ENCODE measurements at places on chromosomes 2 and 18.

GRCh38 chr2:233495503-233496496, 70.8 kb downstream of the USP40 start:
- no peak for DNase-seq

- no peak for DNase-seq
Observed at GRCh38 chr18:51275712-51276476, 78.4 kb upstream of the MEX3C start.

DNA sequence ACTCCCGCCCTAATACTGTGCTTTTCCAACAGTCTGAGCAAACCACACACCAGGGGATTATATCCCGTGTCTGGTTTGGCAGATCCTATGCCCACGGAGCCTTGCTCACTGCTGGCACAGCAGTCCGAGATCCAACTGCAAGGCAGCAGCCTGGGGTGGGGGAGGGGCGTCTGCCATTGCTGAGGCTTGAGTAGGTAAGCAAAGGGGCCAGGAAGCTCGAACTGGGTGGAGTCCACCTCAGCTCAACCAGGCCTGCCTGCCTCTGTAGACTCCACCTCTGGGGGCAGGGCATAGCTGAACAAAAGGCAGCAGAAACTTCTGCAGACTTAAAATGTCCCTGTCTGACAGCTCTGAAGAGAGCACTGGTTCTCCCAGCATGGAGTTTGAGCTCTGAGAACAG, 44.2 kb downstream of the LNPK start:
- no peak for DNase-seq

GRCh38 chr2:219689676-219690628, 62.5 kb downstream of the SLC4A3 start:
- peak; percentile 46 for DNase-seq

DNA sequence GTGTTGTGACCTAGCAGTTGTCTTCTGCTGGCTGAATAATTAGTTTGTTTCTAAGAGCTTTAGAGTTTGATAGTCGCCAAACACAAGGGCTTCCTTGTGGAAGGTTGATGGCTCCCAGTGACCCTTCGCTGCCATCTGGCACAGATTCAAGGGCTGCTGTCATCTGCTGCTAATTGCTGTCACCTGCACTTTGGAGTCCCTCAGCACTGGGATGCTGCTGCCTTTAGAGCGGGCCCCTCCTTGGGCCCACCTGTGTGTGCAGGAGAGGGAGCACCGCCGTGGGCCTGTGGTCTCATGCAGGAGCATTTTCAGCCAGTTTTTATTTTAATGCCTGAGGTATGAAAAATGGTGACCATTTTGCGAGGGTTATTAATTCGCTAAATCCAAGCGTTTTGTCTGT, 154.0 kb upstream of the NFATC1 start:
- peak; percentile 55 for DNase-seq

- DNase-seq: no peak
Observed at GRCh38 chr2:235024191-235024860, 72.5 kb downstream of the SH3BP4 start.

DNA sequence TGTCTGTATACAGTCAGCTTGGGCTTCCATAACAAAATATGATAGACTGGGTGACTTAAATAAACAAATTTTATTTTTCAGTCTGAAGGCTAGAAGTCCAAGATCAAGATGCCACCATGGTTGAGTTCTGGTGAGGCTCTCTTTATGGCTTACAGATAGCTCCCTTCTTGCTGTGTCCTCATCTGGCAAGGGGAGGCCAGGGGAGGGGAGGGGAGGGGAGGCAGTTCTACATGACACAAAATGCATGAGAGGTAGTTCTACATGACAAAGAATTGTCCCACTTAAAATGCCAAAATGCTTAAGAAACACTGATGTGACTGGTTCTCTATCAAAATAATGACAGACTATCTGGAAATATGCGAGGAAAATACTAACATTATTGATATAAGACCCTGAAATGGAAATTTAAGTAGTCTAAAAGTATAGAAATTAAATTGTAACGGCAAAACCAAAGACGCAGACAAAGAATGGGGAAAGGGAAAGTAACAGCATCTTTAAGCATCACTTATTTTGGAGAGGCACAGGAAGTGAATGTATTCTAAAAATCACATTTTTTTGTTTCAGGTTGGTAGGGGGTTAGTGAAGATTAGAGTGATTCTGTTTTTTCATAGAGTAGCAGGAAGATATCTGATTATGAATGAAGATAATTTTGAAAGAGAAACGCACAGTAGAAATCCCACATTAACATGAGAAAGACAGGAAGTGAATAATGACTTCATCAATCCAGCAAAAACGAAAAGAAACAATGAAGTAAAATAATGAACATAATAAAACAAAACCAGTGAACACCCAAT, 131.4 kb downstream of the STRN start:
- DNase-seq: no peak

GRCh38 chr2:189502714-189503113, 61.4 kb downstream of the WDR75 start:
- DNase-seq: no peak

GRCh38 chr2:162308747-162309503, 9.6 kb downstream of the IFIH1 start:
- no peak for DNase-seq

- DNase-seq: no peak
Observed at GRCh38 chr2:171271971-171272436, 111.3 kb upstream of the TLK1 start.

- DNase-seq: no peak
Observed at GRCh38 chr18:7946734-7947377, 379.7 kb downstream of the PTPRM start.

GRCh38 chr2:128594953-128595677, 276.4 kb upstream of the HS6ST1 start:
- peak; percentile 94 for DNase-seq

DNA sequence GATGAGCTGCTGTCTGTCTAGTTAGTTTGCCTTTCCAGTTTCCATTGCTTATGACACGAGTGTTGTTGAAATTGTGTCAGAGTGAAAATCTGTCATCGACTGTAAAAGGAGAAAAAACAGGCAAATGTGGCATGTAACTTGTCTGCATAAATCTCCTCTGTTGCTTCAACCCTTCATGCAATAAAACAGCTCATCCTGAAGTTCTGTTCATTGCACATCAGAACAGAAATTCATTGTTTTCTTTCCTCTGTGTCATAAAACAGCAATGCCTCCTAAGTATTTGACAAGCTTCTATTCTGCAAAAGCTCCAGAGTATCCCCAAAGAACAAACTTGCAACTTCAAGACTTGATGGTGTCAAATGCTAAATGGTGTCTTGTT, 432.1 kb downstream of the MEIS1 start:
- DNase-seq: no peak

- no peak for DNase-seq
Observed at GRCh38 chr2:199278099-199278498, 179.6 kb downstream of the SATB2 start.

DNA sequence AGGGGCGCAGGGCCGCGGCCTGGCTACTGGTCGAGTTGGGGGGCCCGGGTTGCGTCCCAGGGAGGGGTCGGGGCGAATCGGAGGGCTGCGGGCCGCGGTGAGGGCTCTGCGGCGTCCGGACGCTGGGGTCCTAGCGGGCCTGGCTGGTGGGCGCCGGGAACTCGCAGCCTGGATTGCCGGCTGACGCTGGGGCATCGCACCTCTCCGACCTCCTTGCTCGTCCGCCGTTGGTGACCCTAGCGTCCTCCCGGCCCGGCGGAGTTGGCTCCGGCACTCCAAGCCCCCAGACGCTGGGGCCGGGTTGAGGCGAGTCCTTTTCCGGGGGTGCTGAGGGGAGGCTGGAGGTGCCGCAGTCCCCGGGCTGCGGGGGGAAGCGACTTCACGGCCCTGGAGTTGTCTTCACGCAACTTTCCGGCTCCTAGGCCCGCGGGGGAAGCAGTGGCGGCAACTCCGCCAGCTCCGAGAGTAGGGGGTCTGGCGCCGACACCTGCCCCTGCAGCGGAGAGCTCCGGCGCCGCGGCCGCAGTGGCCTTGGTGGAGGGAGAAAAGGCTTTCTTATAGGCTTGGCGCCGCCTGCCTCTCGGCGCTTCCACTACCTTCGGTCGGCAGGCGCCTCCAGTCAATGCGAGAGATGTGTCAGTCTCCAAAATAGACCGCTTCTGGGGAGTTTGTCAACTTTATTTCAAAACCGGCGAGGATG, 70.3 kb downstream of the HAUS1 start:
- peak; percentile 21 for DNase-seq

GRCh38 chr2:25252291-25253152, 84.1 kb upstream of the POMC start:
- DNase-seq: peak; percentile 93

DNA sequence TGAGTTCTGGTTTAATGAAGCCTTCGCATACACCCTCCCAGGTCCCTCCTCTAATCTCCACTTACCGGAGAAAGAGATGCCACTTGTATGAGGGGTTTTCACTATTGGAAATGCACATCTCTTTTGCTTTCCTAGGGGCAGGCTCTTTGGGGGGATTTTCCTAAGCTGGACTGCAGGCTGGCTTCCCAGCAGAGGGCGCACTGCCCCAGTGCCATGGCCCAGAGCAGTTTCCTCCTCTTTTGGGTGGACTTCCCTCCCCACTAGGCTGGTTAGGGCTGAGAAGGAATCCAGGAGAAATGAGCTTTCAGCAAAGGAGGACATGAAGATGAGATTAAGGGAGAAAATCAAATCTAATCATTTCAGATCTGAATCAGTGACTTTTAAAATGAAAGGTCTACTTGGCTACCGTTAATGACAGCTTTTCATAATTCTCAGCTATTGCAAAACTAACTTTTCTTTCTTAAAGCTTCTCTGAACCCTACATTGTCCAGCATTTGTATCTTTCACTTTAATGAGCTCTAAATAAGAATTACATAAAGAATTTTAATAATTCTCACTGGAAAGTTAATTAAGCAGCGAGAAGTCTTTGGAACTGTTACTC, 784.1 kb upstream of the FANCL start:
- DNase-seq: peak; percentile 14

DNA sequence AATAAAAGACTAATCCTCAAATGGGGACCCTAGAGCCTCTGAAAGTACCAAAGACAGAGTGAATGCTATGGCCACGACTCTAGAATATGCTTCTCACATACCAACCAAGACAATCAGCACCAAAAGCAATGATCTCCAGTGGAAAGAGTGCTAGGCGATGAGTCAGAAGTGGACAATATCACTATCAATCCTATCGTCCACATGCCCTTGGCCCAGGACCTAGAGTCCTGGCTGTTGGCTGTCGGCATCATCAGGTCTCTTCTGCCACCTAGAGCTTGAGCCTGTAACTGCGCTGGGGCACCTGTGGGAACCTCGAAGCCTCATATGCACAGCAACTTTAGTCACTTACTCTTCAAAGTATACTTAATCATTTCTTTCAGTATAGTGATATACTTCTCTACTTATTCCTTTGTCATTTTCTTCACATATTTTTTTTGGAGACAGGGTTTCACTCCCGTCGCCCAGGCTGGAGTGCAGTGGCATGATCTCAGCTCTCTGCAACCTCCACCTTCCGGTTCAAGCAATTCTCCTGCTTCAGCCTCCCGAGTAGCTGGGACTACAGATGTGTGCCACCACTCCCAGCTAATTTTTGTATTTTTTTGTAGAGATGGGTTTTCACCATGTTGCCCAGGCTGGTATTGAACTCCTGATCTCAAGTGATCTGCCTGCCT, 29.7 kb downstream of the NOL10 start:
- peak; percentile 26 for DNase-seq

GRCh38 chr2:134120406-134120732, 133.5 kb upstream of the MGAT5 start:
- no peak for DNase-seq

GRCh38 chr2:234745347-234745746, 206.5 kb upstream of the SH3BP4 start:
- DNase-seq: no peak

DNA sequence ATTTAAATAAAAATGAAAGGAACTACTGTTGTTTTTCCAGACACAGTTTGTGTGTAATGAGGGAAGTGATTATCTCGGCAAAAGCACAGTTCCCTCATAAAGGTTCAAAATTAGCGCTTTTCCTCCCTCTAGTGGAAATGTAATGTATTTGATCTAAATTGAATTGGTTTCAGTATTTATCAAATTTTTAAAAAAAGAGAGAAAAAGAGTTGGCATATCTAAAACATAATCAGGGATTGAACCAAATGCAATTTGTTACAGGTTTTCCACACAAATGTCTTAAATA, 37.5 kb downstream of the CMPK2 start:
- DNase-seq: peak; percentile 20
